ENCODE measurements at places on chromosomes 13 and 19. TPM values are rescaled to one million over a fixed set of nuclear protein-coding genes. Genes with fewer than 3 reads are reported as not detected.

DNA sequence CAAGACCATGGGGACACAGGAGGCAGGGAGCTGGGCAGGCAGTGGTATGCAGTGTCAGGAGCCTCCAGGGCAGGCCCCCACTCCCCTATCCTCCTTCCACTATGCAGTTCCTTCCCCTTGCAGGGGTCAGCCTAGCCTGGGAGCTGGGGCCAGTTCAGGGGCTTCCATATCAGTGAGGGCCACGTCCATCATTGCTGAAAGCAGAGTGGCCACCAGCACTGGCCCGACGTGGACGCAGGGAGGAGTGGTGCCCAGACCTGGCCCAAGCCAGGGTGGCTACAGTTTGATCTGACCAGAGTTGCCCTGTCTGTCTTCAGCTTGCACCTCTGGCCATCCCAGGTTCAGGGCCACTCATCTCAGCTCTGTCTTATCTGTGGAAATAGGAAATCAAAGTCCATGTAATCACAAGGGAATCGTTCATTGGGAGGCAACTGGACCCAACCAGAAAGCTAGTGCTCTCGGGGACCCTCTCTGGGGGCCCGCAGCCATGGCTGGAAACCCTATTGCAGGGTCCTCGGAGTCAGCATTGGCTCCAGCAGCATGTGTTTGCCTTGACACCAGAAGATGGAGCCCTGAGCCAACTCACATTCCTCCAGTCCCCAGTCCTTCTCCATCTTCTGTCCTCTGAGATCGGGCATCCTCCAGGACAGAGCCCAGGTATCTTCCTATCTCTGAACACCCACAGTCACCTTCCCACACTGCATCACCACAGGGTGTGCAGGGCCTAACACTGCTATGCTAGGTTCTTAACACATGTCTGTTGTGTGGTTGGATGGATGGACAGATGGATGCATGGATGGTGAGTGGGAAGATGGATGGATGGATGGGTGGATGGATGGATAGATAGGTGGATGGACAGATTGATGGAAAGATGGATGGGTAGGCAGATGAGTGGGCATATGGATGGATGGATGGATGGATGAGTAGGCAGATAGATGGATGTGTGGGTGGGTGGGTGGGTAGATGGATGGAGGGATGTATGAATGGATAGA lies 75.7 kb upstream of the KCTD15 start:
- no peak overlapping the region for H3K4me3 ChIP-seq
- peak; percentile 10 for DNase-seq
- H3K36me3 ChIP-seq = no peaks in the 10 kb centered on the region

The ZNF264 gene
- total RNA-seq = 14.8 TPM

DNA sequence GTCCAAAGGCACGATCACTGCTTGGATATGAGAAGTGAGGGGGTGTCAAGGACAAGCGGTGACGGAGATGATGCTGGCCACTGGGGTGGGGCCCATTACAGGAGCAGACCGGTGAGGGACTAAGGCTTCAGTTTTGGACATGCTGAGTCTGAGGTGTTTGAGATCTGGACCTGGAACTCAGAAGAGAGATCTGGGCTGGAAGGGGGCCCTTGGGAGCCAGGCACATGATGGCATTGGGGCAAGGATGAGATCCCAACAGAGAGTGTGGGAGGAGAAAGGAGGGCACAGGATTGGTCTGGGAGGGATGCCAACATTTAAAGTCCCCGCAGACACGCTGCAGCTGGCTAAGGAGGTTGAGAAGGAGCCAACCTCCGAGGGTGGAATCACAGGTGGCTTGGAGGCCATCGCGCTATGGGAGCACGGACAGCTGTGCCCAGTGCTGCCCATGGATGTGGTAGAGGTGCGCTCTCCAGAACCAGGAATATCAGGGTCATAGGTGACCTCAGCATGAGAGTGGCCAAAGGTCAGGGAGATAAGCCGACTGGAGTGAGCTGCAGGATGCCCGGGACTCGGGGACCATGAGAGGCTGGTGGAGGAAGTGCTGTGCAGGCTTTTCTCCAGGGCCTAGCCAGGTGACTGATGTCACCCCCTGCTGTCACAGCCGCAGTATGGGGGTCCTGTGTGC lies 21.8 kb downstream of the DHRS12 start:
- DNase-seq = no peak
- H3K27me3 ChIP-seq = no peaks in the 10 kb centered on the region
- H3K4me3 ChIP-seq = no peak overlapping the region
- peaks cover 5% of the 10 kb centered on the region for H3K4me1 ChIP-seq
- H3K27ac ChIP-seq = no peak overlapping the region

DNA sequence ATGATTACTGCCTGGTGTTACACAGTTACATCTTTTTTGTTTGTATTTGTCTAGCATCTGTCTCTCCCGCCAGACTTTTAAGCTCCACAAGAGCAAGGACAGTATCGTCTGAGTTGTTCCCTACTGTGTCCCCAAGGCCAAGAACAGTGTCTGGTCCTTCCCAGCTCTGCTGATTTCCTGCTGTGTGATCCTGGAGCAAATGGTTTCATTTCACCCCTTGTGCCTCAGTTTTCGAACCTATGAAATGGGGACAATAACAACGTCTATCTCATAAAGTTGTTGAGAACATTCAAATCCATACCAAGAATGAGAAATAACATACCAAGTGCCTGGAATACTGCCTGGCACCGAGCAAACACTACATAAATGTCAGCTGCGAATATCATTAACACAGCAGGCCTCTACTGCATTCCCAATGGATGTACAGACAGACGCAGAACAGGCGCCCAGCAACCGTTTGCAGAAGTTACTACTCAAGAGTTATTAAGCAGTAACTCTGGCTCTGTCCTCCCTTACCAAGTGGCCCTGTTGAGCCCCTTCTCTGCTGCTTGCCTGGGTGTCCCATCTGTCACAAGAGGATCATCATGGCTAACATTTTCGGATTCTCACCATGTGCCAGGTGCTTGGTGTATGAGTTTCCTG lies 11.4 kb downstream of the XRCC1 start:
- H3K27ac ChIP-seq = peak overlapping the region; percentile 94
- no peaks in the 10 kb centered on the region for H3K27me3 ChIP-seq
- H3K4me1 ChIP-seq = peaks cover 46% of the 10 kb centered on the region
- H3K36me3 ChIP-seq = peaks cover 27% of the 10 kb centered on the region
- no peak overlapping the region for H3K4me3 ChIP-seq

- H3K27me3 ChIP-seq = peaks cover 2% of the 10 kb centered on the region
- peaks cover 16% of the 10 kb centered on the region for H3K4me1 ChIP-seq
- peak; percentile 70 for DNase-seq
- H3K4me3 ChIP-seq = peak overlapping the region; percentile 67
- no peaks in the 10 kb centered on the region for H3K36me3 ChIP-seq
These were observed 25.4 kb upstream of the GPR12 start for GRCh38 chr13:26785838-26786630.

DNA sequence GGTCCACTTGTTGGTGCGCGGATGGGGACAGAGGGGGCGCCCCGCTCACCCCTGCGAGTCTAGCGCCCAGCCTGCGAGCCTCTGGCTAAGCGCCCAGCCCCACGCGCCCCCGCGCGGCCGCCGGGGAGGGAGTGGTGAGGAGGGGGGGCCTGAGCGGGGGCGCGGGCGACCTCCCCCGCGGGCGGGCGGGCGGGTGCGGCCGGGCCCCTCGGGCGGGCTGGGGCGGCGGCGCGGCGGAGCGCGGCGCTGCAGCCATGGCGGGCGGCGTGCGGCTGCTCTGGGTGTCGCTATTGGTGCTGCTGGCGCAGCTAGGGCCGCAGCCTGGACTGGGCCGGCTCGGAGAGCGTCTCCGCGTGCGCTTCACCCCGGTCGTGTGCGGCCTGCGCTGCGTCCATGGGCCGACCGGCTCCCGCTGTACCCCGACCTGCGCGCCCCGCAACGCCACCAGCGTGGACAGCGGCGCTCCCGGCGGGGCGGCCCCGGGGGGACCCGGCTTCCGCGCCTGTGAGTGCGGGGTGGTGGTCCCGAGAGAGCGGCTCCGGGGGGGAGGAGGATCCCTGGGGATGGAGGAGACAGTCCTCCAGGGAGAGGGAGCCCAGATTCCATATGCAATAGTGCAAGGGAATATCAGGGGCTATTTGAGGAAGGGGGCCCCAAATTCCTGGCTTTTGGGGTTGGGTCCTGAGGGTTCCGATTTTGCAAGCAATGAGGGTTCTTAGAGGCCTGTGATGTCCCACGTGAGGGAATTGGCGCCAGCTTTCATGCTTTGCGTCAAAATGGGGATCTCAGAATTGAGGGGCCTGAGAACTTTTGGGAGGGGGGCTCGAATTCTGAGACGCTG lies at the start of gene LTBP4:
LTBP4 (plus strand) TSS at position 236 of the 841 bp plus-strand sequence; CDS start at position 255, 19 bp downstream.
- peaks cover 65% of the 10 kb centered on the region for H3K4me1 ChIP-seq
- H3K27me3 ChIP-seq = peaks cover 31% of the 10 kb centered on the region
- peak; percentile 53 for DNase-seq
- H3K4me3 ChIP-seq = peak within 1 kb of the TSS; percentile 44
- no peak within 1 kb of the TSS for H3K27ac ChIP-seq
- no peaks in the 10 kb centered on the region for H3K36me3 ChIP-seq

DNA sequence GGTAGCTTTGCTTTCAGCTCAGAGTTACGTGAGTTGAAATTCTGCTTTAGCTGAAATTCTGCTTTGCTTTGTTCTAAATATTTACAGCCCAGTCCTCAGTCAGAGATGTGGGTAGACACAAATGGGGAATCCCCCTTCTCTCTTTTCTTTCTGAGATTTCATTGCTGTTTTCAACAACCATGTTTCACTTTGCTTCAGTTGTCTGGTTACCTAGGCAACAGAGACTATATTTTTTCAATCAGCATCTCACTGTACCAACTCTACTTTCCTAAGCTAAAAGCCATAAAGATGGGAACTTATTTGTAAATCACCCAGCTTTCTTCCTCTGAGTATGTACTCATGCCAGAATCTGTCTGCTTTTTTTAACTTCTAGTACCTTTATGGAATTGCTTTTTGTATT lies 509.0 kb downstream of the OLFM4 start:
- H3K4me1 ChIP-seq = no peaks in the 10 kb centered on the region
- DNase-seq = no peak
- no peaks in the 10 kb centered on the region for H3K27me3 ChIP-seq
- no peaks in the 10 kb centered on the region for H3K36me3 ChIP-seq
- H3K4me3 ChIP-seq = no peak overlapping the region

The SSBP4 gene
- 79.3 TPM for total RNA-seq

The MATK gene
- total RNA-seq = 30.1 TPM

GRCh38 chr19:7488736-7489353 lies at the start of gene PEX11G:
TSS of gene PEX11G (minus strand) at chr19:7489035. CDS start at chr19:7489010, 25 bp downstream.
- H3K27ac ChIP-seq = peak within 1 kb of the TSS; percentile 76
- no peaks in the 10 kb centered on the region for H3K36me3 ChIP-seq
- DNase-seq = peak; percentile 95
- peak within 1 kb of the TSS; percentile 73 for H3K4me3 ChIP-seq
- H3K4me1 ChIP-seq = peaks cover 20% of the 10 kb centered on the region
- H3K27me3 ChIP-seq = no peaks in the 10 kb centered on the region

The PRRG2 gene
- total RNA-seq = 0.81 TPM

DNA sequence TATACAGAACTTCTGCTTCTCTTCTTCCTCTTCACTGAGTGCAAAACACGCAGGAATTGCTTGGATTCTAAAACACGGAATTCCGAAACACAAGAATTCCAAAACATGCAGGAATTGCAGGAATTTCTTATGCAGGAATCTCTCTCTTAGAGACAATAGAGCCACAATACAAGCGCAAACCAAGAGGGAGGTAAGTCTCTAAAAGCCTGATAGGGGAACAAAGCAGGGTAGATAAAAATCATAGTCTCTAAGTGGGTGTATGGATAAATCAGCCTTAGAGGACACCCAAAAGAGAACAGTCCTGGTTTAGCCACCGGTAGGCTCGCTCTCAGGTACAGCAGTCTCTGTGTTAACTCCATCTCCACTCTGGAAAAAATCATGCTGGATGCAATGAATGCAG lies 112.9 kb downstream of the LHFPL6 start:
- no peak for DNase-seq
- peaks cover 7% of the 10 kb centered on the region for H3K27me3 ChIP-seq
- no peaks in the 10 kb centered on the region for H3K4me1 ChIP-seq
- H3K27ac ChIP-seq = no peak overlapping the region

DNA sequence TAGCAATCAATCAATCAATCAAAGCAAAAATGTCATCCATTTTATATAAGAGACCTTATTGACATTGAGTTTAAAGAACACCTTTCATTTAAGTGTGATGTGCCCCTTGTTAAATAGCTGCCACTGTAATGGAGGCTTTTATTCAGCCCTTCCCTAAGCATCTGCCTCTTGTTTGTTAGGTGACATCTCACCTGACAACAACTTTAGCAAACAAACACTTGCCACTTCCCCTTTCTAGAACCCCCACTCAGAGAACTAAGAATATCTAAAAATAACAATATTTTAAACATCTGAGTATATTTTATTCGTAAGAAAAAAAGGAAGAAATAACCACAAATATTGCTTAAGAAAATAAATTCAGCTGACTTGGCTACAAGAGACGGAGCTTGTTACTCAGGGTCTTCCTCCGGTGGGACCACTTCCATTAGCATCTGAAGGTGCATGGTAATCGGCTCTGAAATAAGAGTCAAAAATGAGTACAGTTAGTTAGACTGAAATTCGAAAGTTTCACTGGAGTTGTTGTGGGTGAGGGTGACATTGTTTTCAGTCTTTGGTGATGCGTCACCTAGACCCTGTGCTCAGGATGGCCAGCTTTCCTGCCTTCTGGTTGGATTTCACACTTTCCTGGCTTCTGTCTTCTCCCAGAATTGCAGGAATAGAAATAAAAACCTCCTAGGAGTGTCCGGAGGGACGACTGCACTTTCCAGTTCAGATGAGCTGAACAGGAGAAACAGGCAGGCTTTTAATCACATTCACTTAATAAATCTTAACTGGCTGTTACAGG lies 39.1 kb downstream of the SLC7A9 start:
- peaks cover 1% of the 10 kb centered on the region for H3K36me3 ChIP-seq
- peaks cover 2% of the 10 kb centered on the region for H3K27me3 ChIP-seq
- peaks cover 9% of the 10 kb centered on the region for H3K4me1 ChIP-seq

DNA sequence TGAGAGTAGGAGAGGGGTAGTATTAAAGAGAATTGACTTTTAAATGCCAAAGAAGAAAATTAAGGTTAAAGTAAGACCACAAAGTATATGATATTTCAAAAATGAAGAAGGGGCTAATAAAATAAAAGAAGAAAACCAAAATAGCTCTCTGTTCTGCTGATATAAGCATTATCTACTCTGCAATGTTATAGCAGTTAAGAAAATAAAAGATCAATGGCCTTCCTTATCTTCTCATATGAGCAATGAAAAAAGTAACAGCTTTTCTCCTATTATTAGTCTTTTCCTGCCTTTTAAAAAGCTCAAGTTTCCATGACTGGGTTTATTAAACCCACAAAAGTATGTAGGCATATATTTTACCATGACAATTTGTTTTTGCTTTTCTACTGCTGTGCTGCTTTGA lies 126.4 kb downstream of the TBC1D4 start:
- peaks cover 5% of the 10 kb centered on the region for H3K4me1 ChIP-seq
- H3K36me3 ChIP-seq = no peaks in the 10 kb centered on the region
- H3K27ac ChIP-seq = no peak overlapping the region
- no peak for DNase-seq
- no peak overlapping the region for H3K4me3 ChIP-seq
- H3K27me3 ChIP-seq = no peaks in the 10 kb centered on the region

DNA sequence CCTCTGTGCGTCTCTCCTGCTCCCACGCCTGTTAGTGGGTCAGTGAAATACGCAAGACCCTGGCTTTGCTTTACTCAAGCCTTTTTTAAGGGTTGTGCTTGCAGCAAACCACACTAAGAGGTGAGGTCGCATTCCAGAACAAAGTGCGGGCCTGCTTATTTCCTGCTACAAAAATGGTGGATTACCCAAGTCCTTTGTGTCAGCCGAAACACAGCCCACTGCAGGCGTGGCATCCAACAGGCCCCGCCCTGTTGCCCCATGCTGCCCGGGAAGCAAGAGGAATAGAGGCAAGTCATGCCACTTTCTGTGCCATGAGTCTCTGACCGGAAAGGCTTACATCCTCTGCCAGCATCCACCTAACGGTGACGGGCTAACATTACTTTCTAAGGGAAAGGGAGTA lies 7.7 kb upstream of the IRS2 start:
- peaks cover 17% of the 10 kb centered on the region for H3K4me1 ChIP-seq
- H3K27ac ChIP-seq = no peak overlapping the region
- no peak overlapping the region for H3K4me3 ChIP-seq
- no peak for DNase-seq
- peaks cover 18% of the 10 kb centered on the region for H3K27me3 ChIP-seq
- H3K36me3 ChIP-seq = no peaks in the 10 kb centered on the region
